ENCODE measurements at places on chromosomes 1 and 21.

GRCh38 chr1:169236143-169236542, 129.7 kb downstream of the ATP1B1 start:
- DNase-seq: no peak

DNA sequence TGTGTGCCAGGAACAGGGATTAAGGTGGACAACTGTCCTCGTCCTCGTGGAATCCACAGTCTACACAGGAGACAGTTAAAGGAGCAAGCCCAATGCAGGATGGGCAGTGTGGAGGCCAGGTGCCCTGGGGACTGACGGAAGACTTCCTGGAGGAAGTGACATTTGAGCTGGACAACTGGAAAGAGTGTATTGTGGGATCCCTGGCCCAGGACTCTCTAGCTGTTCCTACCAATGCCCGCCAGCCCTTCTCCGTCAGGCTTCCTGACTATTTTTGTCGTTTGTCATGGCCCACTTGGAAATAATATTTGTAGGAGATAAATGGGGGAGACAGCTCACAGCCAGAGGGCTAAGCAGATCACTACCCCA, 235.3 kb downstream of the TOMM20 start:
- DNase-seq: no peak

DNA sequence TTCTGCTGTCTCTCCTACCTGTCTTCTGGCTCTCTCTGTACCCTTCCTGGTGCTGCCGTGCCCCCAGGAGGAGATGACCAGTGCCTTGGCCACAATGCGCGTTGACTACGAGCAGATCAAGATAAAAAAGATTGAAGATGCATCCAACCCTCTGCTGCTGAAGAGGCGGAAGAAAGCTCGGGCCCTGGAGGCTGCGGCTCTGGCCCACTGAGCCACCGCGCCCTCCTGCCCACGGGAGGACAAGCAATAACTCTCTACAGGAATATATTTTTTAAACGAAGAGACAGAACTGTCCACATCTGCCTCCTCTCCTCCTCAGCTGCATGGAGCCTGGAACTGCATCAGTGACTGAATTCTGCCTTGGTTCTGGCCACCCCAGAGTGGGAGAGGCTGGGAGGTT, 38.1 kb upstream of the IL19 start:
- no peak for DNase-seq

DNA sequence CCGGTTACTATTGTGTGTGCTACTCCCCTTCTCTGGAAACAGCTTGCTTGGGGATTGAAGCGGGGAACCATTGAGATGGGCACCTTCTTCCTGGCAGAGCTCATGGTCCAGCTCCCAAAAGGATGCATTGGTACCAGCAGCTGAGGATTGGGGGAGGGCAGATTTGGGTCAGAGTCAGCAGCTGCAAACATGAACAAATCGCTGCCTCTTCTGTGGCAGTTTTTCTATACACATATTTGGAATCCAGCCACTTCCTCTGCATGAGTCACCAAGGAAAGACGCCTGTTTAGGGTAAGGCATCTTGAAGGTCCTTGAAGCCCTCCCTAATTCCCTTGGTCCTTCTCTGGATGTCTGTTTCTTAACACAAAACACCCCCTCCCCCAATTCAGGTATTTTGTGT, 104.7 kb downstream of the DAB1 start:
- no peak for DNase-seq

- DNase-seq: peak; percentile 71
Observed at GRCh38 chr21:37072274-37072987, 440 bp downstream of the PIGP start.

- DNase-seq: no peak
Observed at GRCh38 chr1:69794831-69795230, 227.1 kb downstream of the LRRC7 start.

DNA sequence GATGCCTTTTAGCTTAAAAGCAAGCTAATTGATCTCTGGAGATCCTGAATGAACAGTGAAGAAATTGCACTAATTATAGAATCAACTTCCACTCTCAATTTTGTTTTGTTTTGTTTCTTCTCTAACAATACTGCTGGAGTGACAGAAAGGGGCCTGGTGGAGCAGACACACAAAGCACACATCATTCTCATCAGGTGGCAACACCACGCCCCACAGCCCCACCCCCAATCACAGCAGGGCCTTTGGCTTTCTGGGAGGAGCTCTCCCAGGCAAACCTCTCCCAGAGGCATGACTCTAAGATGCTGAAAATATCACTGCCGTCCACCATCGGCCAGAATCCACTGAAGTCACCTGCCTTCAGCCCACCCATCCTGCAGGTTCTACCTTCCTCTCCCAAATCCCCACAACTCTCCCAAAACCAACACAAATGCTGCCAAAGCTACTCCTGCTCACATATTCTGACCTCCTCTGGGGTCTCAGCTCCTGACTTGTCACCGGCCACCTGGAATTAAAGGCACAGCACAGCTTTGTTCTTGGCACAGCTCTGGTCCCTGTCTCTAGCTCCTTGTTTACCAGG, 120.7 kb downstream of the GRIK3 start:
- DNase-seq: no peak

- DNase-seq: no peak
Observed at GRCh38 chr1:6222636-6223035, 13.1 kb downstream of the ICMT start.

DNA sequence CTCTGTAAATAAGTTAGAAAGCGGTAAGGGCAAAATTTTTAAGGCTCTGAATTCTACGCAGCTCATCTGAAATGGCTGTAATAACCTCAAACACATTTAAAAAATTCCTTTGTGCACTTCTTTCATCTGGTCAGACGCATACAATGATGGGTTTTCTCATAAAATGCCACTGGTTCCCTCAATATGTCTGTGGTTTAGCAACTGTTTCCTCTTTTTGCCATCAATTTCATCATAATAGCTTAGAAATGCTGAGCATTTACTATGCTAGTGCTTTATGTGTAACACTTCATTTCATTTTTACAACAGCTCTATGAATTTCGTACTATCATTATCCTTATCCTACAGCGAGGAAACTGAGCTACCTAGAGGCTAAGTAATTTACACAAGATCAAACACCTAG, 35.3 kb upstream of the DMRTA2 start:
- DNase-seq: no peak

DNA sequence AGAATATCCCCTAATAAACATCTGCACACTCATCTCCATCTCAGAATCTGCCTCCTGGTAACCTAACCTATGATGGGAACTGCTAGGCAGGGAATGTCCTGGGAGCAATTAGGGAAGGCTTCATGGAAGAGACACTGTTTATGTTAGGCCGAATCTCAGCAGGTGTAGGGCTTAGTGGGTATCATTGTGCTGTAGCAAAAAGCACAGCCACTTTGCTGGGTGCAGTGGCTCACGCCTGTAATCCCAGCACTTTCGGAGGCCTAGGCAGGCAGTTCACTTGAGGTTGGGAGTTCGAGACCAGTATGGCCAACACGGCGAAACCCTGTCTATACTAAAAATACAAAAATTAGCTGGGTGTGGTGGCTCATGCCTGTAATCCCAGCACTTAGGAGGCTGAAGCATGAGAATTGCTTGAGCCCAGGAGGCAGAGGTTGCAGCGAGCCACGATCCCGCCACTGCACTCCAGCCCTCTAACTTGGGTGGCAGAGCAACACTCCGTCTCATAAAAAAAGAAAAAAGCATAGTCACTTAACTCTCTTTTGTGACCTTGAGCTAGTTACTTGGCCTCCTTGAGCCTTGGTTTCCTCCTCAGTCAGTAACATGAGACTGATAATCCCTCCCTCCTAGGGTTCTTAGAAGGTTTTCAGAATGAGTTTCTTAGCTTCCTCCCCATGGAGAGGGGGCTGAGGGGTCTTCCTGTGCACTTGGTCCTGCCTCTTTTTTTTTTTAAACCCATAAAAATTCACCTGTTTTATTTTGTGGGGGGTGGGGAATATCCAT, 3.5 kb downstream of the RAB42 start:
- no peak for DNase-seq

DNA sequence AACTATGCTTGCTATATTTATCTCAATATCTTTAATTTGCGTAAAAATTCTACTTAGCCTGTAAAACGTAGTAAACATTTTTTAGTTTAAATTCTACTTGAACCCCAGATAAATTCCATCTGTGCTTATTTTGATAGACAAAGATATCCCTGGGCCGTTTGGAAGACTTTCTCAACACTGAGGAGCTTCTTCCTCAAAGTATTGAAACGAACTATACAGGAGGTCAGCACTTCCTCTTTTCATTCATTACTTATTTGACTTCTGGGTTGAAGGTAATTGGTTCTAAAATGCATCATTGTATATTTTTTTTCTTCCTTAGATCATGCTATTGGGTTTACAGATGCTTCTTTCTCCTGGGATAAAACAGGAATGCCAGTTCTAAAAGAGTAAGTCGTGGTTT, 74.7 kb downstream of the HSPA13 start:
- no peak for DNase-seq

- no peak for DNase-seq
Observed at GRCh38 chr1:221097479-221098281, 218.4 kb downstream of the HLX start.

GRCh38 chr21:41182547-41182946, 14.6 kb downstream of the BACE2 start:
- no peak for DNase-seq

DNA sequence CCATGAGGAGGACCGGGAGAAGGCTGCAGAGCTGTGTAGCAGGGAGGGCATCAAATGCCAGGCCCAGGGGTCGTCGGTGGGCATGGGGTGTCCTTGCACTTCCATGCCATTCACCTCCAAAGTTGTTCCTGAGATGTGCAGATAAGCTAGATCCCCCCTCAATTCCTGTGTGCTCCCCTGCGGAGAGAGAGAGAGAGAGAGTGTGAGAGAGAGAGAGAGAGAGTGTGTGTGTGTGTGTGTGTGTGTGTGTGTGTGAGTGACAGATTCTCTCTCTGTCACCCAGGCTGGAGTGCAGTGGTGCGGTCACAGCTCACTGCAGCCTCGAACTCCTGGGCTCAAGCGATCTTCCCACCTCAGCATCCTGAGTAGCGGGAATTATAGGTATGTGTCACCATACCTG, 16.4 kb downstream of the SPSB1 start:
- DNase-seq: no peak

DNA sequence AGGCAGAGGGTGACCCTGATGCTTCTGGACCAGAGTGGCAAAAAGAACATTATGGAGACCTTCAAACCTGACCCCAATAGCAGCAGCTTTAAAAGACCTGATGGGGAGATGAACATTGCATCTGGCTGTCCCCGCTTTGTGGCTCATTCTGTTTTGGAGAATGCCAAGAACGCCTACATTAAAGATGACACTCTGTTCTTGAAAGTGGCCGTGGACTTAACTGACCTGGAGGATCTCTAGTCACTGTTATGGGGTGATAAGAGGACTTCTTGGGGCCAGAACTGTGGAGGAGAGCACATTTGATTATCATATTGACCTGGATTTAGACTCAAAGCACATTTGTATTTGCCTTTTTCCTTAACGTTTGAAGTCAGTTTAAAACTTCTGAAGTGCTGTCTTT, 45.8 kb downstream of the TRAF5 start:
- DNase-seq: no peak

GRCh38 chr1:209710847-209711246, 6.2 kb downstream of the HSD11B1 start:
- no peak for DNase-seq

GRCh38 chr1:162285149-162285561, 91.5 kb downstream of the SPATA46 start:
- DNase-seq: no peak

GRCh38 chr1:226748306-226748705, 9.2 kb upstream of the ITPKB start:
- no peak for DNase-seq

DNA sequence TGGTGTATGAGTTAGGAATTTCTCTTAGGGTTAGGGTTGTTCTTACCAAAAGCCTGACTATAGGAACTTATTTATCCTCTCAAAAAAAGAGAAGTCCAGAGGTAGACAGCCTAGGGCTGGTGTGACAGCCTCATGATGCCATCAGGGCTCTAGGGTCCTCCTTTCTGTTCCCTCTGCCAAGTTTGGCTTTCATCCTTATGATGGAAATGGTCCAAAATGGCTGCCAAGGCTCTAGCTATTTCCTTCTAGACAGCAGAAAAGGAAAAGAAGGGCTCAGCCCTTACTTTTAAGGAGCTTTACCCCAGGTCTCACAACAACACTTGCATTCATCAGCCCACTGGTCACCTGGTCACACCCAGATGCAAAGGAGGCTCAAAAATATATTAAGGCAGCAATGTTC, 44.5 kb downstream of the IL12RB2 start:
- DNase-seq: no peak

DNA sequence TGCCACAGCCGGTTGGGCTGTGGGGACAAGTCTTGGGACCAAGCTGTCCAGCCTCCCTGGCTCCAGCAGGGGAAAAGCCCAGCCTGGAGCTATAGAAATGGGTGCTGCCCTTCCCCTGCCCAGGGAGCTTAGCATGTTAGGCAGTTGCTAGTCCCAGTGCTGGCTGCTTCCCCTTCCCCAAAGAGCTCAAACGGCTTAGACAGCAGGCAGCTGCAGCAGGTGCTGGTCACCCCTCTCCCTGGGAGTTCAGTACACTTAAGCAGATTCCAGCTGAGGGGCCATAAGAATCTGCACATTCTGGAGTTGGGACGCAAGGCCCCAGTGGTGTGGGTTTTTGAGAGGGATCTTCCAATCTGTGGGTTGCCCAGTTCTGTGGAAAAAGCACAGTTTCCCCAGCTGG, 11.1 kb upstream of the REG4 start:
- no peak for DNase-seq

- no peak for DNase-seq
Observed at GRCh38 chr1:64502083-64502482, 32.2 kb downstream of the CACHD1 start.

- no peak for DNase-seq
Observed at GRCh38 chr1:17023573-17023972, 11.8 kb upstream of the ATP13A2 start.

DNA sequence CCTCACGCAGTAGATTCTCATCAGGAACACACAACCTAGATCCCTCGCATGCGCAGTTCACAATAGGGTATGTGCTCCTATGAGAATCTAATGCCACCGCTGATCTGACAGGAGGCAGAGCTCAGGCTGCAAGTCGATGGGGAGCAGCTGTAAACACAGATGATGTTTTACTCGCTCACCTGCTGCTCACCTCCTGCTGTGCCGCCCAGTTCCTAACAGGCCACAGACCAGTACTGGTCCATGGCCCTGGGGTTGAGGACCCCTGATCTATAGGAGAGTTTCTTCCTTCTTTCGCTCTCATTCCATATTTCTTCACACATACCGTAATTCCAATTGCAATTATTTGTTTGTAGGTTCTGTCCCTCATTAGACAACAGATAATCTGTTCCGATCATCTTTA, 103.4 kb downstream of the CLEC20A start:
- DNase-seq: no peak

GRCh38 chr1:78437941-78438340, 52.8 kb upstream of the PTGFR start:
- no peak for DNase-seq

- DNase-seq: no peak
Observed at GRCh38 chr1:216193839-216194443, 229.3 kb downstream of the USH2A start.

DNA sequence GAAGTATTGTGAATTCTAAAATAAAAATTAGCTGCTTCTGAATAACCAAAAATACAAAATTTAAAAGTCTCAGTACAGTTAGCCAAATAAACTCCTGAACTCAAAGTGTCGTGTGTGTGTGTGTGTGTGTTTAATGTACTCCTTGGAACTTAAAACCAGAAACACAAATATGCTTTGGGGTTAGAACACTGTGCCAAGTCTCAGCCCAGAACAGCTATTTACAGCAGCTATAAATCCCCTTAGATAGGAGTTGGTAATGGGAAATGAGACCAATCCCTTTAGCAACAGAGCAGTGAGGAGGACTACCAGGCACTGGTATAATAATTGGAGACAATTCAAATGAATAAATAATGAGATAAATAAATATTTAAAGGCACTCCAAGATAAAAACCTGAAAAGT, 83.1 kb downstream of the PATJ start:
- no peak for DNase-seq

Data from CD4-positive, alpha-beta T cell treated with Interleukin-2 at 100 ng/mL for 4 hours (primary cell).